GDM1 (cell line): ENCODE measurements at places on chromosomes 4 and X.

- DNase-seq: no peak
These were observed 2.0 kb upstream of the CXorf66 start for GRCh38 chrX:139967300-139967699.

DNA sequence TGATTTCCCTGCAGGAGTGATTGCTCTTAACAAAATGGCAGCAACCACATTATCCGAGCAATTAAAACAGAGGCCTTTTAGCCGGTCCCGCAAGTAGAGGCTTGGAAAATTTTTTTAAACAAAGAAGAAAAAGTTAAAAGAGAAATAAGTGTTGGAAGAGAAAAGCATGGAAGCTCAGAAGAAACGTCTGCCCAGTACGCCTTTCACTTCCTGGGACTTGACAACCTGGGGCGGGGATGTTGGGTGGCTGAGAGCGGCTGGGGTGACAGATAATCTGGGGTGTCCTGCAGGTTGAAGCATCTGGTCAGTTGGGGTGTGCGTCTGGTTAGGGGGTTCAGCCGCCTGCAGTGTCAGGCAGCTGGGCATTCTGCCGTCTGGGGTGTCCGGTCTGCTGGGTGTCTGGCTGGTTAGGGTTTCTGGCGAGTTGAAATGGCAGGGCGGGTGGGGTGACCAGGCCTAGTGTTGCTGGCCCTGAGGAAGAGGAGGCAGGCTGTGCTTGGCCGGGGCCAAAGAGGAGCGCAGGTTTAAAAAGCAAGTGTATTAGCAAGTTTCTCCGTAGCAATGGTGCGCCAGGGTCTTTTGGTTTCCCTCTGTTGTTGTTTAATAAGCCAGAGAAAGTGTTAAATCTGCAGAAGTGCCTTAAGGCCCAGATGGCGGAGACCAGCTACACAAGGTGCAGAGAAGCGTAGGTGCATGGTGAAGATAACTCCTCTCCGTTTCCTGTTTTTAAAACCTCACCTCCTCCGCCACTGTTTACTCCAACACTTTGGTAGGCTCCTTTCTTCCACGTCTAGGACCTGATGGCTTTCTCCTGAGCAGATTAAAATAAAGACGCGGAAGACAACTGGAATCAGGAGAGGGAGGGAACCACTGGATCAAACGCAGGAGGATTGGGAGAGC, 5.6 kb downstream of the HAND2 start:
- no peak for DNase-seq

- no peak for DNase-seq
These were observed 72.8 kb downstream of the MAOB start for GRCh38 chrX:43809463-43809862.

DNA sequence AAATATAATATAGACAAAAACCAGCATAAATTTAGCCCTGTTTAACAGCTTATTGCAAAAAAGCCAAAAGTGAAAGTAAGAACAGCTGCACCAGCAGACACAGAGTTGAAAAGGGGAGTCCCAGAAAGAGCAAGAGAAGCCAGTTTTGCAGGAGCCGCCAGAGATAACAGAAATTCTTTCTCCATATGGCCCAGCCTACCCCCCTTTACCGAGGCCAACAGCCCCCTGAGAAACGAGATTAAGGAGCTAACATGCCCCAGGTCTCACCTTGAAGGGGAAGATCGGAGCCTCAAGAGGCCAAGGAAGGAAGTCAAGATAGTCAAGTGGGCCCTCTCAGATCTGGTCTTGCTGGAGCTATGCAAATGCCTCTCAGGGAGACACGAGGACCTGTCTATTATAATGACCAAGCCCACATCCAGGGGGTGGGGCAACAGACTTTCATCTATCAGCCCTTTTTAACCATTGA, 4.8 kb downstream of the ACOX3 start:
- DNase-seq: no peak

DNA sequence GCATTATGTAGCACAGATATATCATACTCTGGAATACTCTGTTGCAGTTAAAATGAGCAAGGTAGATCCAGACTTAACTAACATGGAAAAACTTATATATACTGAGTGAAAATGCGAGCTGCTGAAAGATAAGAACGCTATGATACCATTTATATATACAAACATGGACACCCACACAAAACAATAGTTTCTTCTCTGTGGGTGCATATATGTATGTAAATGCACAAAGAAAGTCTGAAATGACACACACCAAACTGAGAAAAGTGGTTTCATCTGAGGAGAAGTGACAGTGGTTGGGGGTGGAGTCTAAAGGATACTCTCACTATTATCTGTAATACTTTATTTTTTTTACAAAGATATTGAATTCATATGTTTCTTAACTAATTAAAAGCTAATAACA, 12.2 kb upstream of the FGF2 start:
- no peak for DNase-seq

DNA sequence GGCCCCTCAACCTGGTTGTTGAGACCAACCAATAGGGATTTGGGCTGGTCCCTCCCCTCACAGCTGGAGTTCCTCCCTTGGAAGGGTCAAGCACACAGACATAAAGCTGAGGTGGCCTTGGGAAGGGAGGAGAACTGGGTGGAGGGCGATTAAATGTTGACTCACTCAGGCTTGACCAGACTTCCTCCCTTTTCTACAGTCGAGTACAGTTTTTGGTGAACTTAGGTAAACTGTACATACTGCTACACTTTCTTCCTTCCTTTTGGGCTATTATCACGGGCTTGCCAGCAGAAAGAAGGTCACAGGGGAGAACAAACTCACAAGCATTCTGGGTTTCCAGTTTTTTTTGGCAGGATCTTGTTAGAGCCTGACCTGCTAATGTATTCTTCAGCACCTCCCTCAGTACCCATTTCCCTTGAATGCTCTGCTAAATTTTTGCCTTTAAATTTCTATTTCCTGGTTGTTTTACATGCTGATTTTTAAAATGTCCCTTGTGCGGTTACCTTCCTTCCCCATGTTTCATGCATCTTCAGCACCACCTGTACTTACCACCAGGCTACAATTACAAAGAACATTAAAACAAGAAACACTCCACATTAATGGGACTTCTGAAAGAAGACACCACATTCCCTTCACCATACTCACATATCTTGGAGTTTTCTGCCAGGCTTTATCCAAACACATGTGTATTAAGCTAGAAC, 135.2 kb upstream of the RASGEF1B start:
- peak; percentile 26 for DNase-seq

DNA sequence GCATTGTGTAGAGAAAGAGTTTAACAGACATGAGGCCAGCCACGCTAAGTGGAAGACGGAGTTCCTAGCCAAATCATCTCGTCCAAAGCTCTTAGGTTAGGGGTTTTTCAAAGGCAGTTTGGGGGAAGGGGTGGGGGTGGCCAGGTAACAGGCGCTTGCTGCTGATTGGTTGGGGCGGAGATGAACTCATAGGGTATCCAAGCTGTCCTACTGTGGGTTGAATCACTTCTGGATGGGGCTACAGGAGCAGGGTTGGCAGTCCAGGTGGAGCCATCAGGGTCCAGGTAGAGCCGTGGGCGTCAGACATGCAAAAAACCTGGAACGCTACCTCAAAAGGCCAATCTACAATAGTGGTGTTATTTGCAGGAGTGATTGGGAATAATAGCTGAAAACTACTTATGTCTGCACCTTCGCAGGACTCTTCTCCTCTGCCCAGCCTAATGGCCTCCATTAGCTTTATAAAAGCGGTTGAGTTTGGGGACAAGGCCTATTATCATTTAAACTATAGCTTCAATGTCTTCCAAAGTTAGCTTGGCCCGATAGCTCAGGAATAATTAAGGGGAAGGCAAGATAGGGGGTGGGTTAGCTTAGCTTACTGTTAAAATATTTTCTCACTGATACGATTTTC, 579.6 kb downstream of the NLGN4X start:
- no peak for DNase-seq

GRCh38 chr4:166165829-166166420, 292.9 kb downstream of the TLL1 start:
- DNase-seq: peak; percentile 59

GRCh38 chr4:99979872-99980271, 29.8 kb upstream of the H2AZ1 start:
- DNase-seq: no peak

DNA sequence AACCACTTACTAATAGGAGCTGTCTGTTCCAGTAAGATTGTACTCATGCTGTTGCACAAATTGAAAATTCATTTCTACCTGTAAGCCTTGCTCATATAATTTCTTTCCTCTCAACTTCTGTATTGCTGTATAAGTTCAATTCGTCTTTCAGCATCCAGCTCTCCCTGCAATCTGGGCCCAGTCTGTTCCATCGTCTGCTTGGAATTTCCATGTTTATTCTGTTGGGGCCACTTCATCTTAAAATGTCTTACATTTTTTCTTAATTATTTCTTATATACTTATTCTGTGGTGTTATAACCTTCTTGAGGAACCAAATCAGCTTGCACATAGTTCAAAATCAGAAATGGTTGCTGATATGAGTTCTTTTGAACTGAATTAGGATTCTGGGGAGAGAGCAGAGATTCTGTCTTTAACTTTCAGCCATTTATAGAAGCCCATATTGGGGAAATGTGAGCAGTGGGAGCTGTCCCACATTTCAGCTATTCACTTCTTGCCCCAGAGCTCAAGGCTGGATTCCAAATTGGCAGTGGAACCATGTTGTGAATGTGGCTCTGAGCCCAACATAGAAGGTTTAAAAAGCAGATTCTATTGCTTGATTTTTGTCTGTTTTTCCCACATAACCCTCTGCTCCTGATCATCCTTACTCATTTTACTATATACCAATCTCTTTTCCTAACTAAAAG, 291.9 kb downstream of the BMPR1B start:
- no peak for DNase-seq

DNA sequence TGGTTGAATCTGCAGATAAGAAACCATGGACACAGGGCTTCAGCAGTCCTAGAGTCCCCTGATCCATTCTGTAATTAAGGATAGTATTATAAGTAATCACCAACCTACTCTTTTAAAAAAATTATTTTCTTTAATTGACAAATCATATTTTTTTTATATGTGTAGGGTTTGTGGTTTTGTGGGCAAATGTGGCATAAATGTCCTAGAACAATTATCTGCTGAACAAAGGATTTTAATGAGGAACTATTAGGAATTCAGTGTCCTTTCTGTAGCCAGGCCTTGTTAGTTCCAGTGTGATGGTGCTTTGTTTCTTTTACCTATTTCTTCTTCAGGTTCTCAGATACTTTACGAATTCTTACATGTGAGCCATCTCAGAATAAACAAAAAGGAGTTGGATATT, 32.4 kb downstream of the PRIMPOL start:
- DNase-seq: no peak

DNA sequence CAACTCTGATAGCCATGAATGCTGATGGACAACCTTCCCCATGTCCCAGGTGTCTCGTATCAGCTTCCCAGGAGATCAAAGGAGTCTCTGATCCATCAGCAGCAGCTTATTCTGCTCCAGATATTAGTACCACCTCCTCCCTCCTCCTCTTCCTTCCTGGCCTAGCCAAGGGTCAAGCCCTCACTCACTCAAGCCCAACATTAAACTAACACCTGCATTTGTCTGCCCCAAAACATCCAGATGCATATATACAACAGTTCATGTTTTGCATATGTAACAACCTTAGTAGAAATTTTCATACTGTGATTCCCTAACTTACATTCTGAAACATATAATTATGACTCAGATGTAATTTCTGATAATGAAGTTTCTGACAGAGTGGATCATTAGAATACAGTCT, 29.9 kb downstream of the BCLAF3 start:
- DNase-seq: no peak

- no peak for DNase-seq
These were observed 527.2 kb upstream of the EPHA5 start for GRCh38 chr4:66197451-66197850.

- no peak for DNase-seq
These were observed 2329.9 kb downstream of the ARAP2 start for GRCh38 chr4:33914386-33914785.

GRCh38 chr4:89469516-89469915, 161.9 kb upstream of the GPRIN3 start:
- DNase-seq: no peak

DNA sequence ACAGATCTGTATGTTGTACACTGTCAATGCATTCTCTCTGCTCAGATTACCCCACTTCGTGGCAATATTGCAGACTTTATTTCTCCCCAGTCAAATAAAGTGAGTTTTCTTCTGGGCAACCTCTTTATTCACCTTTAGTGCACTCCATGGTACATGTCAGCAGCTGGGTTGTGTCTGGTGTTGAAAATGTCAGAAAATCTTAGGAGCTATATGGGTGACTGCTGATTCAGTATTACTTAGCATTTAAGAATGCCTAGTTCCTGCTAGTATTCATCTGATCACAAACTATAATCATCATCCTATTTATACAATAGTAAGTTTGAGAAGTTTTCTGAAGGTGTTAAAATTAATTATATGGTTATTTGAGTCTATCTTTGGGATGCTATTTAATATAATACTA, 112.5 kb downstream of the CFAP299 start:
- no peak for DNase-seq

- no peak for DNase-seq
These were observed 160.9 kb downstream of the GATB start for GRCh38 chr4:151599863-151600262.

DNA sequence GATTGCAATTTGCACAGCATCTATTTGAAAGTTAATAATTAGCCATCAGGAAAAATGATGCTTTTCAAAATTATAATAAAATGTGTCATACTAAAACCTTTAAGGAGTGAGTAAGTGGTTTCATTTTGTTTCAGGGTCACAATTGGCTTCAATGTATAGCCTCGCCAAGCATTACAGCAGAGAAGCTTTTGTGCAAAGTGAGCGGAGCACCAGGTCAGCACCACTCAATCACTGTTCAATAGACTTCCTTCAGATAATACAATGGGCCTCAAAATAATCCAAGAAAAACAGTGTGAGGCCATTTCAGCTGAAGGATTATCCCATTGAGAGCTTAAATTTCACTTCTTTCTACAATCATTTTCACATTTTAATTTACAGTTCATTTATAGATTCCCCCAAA, 409.2 kb upstream of the SLIT2 start:
- DNase-seq: no peak

- DNase-seq: no peak
These were observed 74.4 kb upstream of the EFNB1 start for GRCh38 chrX:68754406-68754805.

DNA sequence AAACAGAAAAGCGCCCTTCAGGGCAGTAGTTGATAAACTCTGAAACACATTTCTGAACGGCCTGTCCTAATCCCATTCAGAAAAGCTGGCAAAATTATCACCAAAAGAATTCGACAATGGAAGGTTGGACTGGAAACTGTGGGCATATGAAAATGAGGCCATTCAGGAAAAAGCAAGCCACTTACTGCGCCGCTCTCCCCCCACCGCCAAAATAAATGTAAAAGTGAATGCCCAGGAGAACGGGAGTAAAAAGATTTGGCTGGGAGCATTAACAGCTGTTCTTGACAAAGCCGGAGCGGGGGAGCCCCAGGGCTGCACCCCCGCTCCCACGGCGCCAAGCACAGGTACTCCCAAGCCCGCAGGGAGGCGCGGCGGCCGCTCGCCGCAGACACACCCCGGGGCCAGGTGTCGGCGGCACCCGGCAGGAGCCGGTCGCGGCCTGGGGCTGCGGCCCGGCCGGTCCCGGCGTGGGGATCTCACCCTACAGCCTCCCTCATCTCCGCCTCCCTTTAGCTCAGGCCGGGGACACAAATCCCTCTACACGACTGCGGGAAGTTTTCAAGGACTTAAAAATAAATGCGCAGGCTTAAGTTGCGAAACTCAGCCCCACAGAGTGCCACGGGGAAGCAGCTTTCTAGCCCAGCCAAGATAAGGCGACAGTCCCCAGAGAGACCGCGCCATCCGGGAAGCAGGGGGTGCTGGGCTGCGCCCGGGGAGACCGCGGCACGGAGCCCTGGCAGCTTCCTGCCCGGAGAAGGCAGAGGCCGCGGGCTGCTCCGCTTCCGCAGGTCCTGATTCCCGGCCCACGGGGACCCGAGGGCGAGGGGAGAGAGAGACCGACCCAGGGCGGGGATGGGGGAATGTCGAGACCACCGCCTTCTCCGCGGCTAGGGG, 593 bp downstream of the SH3RF1 start:
- peak; percentile 58 for DNase-seq

- DNase-seq: no peak
These were observed 255.6 kb upstream of the JADE1 start for GRCh38 chr4:128553686-128554515.
